ENCODE measurements at places on chromosomes 3 and 15.

DNA sequence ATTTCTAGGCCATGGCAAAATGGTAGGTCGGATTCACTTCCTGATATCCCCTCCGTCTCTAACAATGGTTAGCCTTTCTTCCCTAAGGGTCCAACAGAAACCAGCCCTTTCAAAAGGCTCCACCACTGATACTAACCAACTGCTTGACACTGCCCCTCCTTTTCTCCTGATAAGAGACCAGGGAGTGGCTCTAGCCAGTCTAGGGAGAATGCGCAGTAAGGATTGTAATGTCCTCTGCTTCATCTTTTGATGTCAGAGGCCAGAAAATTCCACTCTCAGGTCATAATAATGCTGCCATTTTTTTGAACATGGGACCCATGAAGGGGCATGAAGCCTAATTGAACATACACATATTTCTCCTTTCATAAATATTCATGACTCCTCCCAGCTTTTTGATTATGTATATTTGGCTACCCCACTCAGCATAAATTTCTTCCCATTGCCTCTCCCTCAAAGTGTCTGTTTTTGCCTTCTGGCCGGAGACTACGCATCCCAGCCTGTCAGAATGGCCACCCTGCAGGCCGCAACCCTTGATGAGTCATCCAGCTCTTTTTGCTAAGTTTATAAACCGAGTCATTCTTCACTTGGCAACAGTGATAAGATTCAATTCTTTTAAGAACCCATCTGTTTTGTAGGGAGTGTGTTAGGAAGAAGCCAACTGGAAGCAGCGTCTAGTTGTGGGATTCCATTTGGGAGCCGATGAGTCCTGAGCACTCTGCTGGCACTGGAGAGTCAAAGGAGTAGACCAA is 189.0 kb upstream of the MCTP2 start:
- no peak for DNase-seq

GRCh38 chr3:106728315-106729098 is 648.7 kb upstream of the CCDC54 start:
- DNase-seq = no peak

- DNase-seq = no peak
Observed at GRCh38 chr3:133171831-133172230, 133.6 kb downstream of the TMEM108 start.

GRCh38 chr3:15360788-15361493 is 28.6 kb upstream of the SH3BP5 start:
- DNase-seq = no peak

- no peak for DNase-seq
Observed at GRCh38 chr15:20341901-20342600, 199.5 kb downstream of the GOLGA6L6 start.

- no peak for DNase-seq
Observed at GRCh38 chr15:99409097-99409473, 156.7 kb upstream of the MEF2A start.

- no peak for DNase-seq
Observed at GRCh38 chr3:113685956-113686721, 10.3 kb downstream of the USF3 start.

GRCh38 chr15:87827131-87827530 is 429.4 kb downstream of the NTRK3 start:
- DNase-seq = no peak

- DNase-seq = no peak
Observed at GRCh38 chr15:49810720-49811119, 189.9 kb downstream of the DTWD1 start.

DNA sequence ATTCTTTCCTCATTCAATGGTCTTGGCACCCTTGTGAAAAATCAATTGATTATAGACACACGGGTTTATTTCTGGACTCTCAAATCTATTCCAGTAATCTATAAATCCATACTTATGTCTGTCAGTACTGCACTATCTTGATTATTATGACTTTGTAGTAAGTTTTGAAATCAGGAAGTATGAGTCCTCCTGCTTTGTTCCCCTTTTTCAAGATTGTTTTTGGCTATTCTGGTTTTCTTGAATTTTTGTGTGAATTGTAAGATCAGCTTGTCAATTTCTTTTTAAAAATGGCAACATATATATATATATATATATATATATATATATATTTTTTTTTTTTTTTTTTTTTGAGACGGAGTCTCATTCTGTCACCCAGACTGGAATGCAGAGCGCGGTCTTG is 32.3 kb upstream of the CFAP20DC start:
- DNase-seq = no peak

GRCh38 chr3:177229791-177230190 is 32.5 kb upstream of the TBL1XR1 start:
- DNase-seq = no peak

DNA sequence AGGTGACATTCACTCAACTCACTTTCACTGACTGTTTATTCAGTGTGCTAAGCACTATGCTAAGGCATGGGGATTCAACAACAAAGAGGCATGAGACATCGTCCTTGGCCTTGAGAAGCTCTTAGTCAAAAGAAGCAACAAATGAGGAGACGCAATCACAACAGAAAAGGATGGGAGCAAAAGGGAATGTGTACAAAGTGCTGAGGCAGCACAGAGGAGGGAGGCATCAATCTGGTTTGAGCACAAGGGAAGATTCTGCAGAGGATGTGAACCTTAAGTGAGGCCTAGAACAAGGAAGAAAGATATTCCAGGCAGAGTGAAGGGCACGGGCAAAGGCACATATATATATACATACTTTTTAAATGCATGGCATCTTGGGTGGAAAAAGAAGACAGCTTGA is 151.3 kb downstream of the ERC2 start:
- no peak for DNase-seq

GRCh38 chr3:149941946-149942345 is 28.7 kb downstream of the PFN2 start:
- no peak for DNase-seq

GRCh38 chr15:74571191-74571590 is 30.2 kb downstream of the ARID3B start:
- no peak for DNase-seq

- peak; percentile 30 for DNase-seq
Observed at GRCh38 chr3:186790261-186790981, 7.0 kb downstream of the EIF4A2 start.

DNA sequence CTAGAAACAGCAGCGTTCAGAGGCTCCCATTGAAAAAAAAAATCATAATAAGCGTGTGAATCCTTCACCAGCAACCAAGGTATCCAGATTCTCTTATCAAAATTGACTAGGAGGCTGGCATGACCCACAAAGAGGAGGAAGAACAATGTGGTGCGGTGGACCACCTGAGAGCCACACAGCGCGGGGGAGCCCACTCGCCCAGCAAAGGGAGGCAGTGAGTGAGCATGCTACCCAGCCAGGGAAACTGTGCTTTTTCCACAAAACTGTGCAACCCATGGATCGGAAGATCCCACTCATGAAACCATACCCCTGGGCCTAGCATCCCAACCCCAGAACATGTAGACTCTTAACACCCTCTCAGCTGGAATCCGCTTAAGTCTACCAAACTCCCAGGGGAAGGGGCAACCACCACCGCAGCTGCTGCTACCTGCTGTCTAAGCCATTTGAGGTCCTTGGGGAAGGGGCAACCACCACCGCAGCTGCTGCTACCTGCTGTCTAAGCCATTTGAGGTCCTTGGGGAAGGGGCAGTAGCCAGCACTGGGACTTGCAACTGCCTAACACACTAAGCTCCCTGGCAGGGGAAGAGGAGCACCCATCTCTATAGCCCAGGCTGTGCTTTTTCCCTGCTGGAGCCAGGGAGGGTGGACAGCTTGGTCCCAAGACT is 102.8 kb upstream of the CLDN18 start:
- DNase-seq = no peak

GRCh38 chr3:130569461-130570365 is 52.7 kb downstream of the COL6A6 start:
- no peak for DNase-seq

- peak; percentile 22 for DNase-seq
Observed at GRCh38 chr3:16508591-16508995, 4.9 kb downstream of the RFTN1 start.

DNA sequence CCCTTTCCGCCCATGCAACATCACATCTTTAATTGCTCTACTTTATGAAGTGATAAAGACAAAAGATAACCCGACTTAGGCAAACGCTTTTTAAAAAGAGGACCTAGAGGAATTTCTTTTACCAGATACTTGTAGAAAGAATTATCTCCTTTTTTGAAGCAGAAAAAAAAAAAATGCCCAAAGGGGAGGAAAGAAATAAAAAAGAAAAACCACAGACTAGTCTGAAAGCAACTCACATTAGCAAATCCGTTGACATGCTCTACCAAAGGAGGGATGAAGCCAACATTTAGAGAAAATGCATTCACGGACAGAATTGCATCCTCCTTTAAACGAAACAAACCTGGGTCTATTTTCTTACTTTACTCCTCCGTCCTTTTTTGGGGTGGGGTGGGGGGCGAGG is 213.6 kb downstream of the MEIS2 start:
- DNase-seq = no peak

GRCh38 chr3:142263112-142263511 is 37.7 kb upstream of the GK5 start:
- no peak for DNase-seq

GRCh38 chr15:39242345-39242744 is 338.5 kb upstream of the THBS1 start:
- no peak for DNase-seq

- no peak for DNase-seq
Observed at GRCh38 chr3:72359743-72360142, 488.5 kb downstream of the SHQ1 start.

- no peak for DNase-seq
Observed at GRCh38 chr3:124492824-124493223, 237.4 kb upstream of the UMPS start.

- DNase-seq = no peak
Observed at GRCh38 chr15:85710340-85710842, 84.3 kb downstream of the KLHL25 start.

DNA sequence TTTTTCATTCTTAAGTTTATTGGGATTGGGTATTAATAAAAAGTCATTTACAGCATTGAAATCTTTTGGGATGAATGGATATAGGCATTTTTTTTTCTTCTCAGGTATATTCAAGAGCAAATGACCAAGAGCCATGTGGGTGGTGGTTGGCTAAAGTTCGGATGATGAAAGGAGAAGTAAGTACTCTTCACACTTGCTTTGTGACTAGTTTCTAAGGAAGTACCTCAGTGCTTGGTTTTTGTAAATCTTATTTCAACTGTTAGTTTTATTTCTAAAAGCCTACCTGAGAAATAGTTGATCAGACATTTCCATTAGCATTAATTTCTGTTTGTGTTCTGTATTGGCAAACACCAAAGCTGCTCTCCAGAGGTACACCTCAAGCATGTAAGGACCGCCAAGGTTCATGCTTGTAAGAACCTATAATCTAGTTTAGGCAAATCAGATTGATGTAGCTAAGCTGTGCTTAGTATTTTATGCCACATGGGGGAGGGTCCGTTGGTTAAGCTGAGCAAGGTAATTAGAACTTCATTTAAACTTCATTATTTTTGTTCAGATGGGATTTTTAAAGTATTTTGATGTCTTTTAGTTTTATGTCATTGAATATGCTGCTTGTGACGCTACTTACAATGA is 35.4 kb downstream of the FXR1 start:
- no peak for DNase-seq

DNA sequence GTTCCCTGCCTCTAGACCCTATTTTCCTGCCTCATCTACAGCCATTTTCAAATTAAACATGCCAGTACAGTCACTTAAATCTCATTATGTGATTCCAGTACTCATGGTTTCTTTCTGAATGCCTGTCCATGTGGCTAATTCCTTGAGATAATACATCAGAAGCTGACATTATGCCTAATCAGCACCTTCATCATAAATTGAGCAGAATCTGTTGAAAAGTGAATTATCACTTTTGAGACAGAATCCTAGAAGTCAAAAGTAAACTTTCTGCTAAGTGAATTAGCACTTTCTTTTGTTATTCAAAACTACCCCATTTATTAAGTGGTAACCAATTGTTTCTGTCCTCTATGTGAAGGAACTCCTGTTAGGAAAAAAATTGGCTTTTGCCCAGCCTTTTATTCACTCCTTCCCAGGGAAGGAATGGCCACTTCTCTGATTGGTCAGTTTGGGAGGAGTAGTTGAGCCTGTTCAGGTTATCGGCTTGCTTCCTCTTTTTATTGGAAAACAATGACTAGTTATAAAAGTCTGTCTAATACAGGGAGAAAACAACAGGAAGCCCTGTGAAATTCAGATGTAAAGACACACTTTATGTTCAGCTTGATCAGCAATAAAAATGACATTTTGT is 40.5 kb downstream of the OSTN start:
- no peak for DNase-seq

DNA sequence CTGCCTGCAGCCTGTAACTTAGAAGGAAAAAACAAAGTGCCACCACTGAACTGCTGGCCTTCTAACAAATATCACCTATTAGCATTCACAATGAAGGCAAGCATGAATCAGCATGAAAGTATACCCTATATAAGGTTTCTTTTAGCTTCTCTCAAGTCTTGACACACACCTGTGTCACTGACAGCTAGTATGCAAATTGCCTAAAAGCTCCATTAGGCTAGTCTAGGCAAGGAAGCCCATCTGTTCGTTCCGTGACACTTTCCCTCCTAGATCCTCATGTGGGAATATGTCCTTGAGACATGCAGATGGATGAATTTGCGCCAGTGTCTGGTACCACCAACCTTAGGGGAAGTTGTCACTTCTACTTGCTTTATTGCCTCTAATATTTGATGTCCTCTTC is 129.3 kb downstream of the RBMS3 start:
- no peak for DNase-seq

DNA sequence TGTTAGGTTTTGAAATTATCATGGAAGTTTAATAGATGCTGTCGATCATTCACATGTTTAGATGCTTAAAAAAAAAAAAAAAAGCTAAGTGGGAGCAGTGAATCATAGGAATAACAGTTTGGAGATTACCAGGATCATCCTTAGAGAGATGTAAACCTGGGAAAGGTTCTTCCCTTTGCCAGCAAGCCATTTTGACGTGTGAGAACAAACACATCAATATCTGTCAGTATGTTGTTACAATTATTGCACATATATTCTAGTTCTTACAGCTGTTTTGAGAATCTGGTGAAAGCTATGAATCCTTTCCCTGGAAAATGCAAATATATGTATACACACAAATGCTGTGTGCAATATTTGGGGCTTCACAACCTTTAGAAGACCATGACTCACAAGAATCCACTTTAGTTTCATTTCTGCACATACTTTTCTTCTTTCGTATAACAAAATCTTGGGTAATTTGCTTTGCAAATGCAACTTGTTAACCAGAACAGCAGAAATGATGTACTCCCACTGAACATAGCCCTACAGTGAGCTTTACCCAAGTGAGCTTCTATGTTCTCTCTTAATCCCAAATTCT is 12.0 kb downstream of the NFKBIZ start:
- no peak for DNase-seq
